ENCODE measurements at places on chromosomes 2 and 18.

DNA sequence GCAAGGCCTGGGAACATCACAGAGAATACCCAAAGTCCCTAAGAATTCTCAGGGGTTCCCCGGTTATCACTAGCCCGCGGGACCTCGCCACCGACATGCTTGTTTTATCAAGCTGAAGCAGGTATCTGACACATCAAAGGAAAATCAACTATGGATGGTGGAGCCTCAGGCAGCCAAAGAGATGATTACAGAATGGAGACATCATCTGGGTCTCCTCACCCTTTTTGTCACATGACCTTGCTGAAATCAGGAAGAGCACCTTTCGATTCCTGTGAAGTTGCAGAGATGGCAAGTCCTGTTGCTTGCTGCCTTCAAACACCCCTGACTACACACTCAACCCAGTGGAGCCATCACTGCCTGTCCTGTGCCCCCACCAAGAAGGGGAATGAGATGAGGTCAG, 19.2 kb upstream of the CAB39 start:
- DNase-seq: no peak

- no peak for DNase-seq
These were observed 6.2 kb downstream of the KRTCAP3 start for GRCh38 chr2:27448381-27448780.

DNA sequence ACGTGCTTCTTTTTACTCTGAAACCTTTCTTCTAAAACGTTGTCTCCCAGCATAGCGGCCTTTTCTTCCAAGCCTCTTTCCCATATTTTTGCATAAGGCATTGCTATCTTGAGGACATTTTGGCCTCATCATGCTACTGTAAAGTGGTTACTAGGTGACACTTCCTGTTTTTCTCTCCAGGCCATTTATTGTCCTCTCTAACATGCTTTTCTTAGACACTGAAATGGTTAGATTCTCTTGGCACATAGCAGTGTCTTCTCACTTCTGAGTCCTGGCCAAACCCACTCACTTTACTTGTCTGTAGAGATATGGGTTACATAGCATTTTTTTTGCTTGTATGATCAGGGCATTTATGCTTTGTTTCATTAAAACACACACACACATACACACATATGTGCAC, 50.1 kb upstream of the KCNH7 start:
- DNase-seq: no peak

GRCh38 chr2:241935314-241935713, 65.8 kb downstream of the RTP5 start:
- DNase-seq: no peak

DNA sequence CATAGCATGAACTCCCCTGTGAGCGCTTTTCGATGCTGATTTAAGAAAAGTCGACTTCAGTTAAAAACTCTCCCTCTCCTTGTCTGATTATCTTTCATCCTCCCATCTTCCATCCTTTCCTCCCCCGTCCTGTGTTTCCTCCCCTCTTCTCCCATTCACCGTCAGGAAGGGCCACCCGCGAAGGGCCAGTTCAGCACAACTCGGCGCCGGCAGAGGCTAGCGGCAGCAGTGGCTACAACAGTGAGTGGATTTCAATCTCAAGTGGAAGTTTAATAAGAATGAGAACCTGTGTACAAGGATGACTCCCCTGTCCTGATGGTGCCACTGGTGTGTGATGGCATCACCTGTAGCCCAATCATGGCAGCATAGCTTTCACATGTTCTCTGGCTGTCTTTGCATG, 106.9 kb downstream of the PRKRA start:
- DNase-seq: no peak

- DNase-seq: no peak
These were observed 91.4 kb upstream of the BCL2L11 start for GRCh38 chr2:111029181-111029927.

- DNase-seq: no peak
These were observed 24.1 kb upstream of the GFPT1 start for GRCh38 chr2:69411120-69411519.

- no peak for DNase-seq
These were observed 40.6 kb upstream of the FN1 start for GRCh38 chr2:215476424-215476823.

- no peak for DNase-seq
These were observed 155.9 kb upstream of the RASGRP3 start for GRCh38 chr2:33320573-33320972.

DNA sequence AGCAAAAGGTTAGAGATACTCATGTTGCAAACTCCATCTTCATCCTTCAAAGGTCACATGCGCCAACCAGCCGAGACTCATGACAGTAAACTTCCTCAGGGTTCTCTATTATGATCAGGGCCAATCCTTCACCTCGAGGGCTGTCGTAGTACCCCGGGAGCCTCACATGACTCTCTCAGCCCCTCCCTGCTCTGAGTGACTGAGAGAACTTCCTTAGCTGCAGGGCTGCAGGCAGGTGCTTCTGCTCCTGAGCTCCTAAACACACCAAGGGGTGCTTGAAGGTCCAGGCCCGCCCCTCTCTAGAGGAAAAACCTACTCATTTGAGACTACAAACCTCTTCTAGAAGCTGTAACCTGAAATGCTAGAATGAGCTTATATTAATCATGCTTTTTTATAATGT, 48.2 kb downstream of the LONRF2 start:
- DNase-seq: no peak

DNA sequence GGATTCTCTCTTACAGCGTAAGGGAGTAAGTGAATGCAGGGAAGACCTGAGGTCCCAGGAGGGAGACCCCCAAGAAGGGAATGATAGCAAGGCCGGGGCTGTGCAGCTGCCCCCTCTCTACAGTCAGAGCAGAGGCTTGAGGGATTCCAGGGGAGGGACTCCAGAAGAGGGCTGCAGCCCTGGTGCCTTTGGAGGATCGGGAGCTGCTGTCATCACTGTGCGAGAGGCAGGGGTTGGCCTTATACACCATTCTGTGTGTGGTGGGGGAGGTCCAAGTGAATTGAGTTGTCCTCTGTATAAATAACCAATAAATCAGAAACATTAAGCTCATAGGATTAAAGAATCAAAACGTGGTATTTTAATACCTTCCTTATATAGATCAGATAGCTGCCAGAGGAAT, 114.9 kb downstream of the GLI2 start:
- DNase-seq: peak; percentile 47

DNA sequence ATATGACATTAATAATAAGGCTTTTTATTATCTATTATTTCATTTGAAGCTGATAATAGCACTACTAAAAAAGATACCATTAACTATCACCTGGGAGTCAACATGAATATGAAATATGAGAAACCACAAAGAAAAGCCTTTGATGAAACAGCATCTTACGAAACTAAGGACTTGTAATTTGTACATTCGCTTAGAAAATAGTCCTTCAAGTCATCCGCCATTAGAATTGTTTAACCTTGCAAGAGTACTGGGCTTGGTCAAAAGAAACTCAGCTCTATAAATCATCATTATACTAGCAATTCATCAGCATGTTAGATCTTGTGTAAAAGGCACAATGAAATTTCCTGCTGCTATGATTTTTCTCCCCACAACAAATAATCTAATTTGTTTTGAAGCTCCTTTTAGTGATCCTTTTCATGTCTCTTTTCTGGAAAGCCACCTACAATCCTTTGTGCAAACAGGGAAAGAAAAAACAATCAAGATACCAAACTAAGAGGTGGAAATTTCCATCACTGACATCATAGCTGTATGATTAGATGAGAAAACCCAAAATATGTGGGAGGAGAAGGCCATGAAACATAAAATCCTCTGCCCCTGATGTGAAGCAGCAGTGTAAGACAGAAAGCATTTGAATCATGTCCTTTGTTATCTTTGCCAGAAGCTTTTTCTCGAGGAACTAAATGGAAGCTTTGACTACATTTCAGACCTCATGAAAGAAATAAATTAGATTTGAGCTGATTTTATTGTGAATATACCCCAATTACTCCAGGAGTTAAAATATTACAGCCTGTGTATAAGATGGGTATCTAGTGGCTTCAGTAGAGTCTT, 31.2 kb downstream of the SCN9A start:
- no peak for DNase-seq

Data from sigmoid colon (tissue), 7 donors.